Stimulated activated CD8-positive, alpha-beta memory T cell treated with anti-CD3 and anti-CD28 coated beads, Interleukin-7, amount 100 ng/mL, for 24 hours (primary cell): ENCODE measurements at places on chromosomes 7 and 10.

DNA sequence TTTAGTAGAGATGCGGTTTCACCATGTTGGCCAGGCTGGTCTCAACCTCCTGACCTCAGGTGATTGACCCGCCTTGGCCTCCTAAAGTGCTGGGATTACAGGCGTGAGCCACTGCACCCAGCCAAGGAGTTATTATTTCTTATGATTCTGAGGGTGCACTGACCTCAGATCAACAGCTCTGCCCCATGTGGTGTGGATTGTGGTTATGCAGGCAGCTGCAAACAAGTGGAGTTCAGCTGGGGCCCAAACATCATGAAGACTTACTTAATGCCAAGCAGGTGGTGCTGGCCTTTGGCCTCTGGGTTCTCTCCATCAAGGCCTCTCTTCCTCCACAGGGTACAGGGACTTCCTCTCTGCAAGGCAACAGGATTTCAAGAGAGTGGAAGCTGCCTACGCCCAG, 45.1 kb upstream of the OPTN start:
- DNase-seq = no peak

DNA sequence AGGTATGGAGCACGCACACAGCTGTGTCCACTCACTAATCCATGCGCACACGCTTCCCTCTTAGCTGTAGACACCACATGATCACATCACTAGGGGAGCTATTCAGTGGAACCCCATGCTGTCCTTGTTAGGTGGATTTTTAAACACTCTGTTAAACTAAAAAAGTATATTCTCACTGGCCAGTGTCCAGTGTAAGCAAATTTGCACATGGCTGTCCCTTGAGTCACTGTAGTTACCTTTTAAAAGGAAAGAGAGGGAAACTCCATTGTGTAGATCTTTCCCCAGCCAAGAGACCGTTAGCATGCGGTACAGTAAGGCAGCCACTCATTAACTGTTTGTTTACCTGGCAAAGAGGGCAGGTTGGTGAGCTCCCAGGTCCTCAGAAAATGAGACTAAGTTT, 81.6 kb upstream of the INSYN2A start:
- no peak for DNase-seq

DNA sequence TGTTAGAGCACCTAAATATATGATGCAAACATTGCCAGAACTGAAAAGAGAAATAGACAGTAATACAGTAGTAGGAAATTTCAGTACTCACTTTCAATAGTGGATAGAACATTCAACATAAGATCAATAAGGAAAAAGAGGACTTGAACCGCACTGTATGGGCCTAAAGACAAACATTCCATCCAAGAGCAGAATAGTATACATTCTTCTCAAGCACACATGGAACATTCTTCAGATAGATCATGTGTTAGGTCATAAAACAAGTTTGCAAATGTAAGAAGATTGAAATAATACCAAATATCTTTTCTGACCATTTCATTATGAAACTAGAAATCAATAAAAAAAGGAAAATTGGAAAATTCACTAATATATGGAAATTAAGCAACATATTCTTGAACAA, 185.4 kb upstream of the FOXP2 start:
- DNase-seq = no peak

GRCh38 chr10:115957012-115957399, 316.0 kb downstream of the GFRA1 start:
- DNase-seq = no peak

DNA sequence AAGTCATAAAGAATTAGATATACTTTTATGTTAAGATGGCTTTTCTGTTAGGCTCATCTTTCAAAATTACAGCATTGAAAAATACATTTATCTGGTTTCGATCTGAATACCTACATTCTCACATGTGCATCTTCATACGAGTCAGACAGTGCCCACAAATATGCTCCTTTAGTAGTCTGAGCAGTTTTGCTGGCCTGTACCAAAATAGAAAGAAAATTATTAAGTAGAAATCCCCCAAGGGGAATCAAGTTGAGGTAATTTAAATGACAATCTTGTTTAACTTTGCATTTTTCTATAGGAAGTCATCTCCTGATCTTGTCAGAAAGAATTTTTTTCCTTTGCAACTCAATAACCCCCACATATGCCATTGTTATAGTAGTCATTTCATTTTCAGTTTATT, 287.4 kb upstream of the SEMA3D start:
- DNase-seq = no peak

DNA sequence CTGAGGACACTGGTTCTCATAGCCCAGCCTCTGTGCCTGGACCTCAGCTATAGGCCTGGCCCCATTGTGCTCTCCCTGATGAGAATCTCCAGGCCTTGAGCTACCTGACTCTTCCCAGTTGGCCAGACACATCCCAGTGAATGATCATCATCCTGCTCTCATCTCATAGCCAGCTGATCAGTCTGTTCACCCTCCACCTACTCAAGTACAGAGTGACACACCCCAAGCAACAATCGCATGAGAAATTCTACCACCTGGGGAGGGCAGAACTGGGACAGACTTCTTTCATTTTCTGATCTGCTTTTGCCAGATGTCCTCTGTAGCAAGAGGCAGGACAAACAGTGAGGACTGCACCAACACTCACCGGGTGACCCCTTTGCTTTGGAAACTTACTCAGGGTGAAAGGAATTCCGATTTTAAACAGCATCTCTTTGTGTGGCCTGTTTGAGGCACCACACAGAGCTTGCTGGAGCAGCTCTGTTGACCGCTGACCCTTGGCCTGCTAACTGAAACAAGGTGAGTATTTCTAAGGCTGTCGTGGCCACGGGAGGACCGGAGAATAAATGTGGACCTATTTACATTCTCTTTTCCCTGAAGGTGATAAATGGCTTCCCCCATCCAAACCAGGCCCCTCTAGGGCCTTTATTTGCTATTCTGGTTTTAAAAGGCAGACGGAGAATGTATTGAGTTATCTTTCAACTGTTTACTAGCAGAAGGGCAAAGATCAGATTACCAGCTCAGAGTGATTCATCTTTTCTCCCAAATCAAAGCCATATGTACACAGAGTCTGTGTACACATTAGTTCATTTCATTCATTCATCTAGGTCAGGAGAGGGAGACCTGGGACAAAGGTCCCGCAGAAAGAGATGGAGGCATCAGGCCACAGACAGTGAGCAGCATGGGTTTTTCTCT, 181.4 kb upstream of the TNS3 start:
- no peak for DNase-seq

DNA sequence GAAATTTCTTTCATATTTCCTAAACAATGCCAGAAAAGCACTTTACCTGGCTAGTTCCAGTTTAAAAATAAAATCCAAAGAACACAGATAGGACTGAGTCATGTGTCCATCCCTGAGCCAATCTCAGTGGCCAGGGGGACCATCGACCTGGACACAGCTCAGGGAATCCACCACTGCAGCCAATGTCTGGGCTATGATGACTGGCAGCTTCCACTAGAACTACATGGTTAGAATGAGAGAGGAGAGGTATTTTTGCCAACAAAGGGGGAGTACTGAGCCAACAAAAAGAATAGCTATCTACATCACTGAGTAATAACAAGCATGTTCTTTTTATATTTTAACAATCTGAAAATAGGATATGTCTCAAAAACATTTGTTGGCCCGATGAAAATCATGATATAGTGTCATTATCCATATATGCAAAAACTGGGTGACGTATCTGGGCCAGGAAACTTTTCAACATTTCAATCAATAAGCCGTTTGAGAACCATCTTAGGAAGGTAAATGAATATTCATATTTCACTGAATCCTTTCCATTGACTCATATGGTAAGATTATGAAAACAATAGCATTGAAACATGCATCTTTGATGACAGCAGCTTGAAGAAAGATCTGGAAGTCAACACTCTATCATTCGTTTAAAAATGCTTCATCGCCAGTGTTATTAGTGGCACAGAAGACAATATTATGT, 104.0 kb downstream of the TPK1 start:
- no peak for DNase-seq

- no peak for DNase-seq
Observed at GRCh38 chr7:39413636-39414223, 152.5 kb upstream of the YAE1 start.

- peak; percentile 28 for DNase-seq
Observed at GRCh38 chr10:99658622-99659030, 683 bp upstream of the ENTPD7 start.

DNA sequence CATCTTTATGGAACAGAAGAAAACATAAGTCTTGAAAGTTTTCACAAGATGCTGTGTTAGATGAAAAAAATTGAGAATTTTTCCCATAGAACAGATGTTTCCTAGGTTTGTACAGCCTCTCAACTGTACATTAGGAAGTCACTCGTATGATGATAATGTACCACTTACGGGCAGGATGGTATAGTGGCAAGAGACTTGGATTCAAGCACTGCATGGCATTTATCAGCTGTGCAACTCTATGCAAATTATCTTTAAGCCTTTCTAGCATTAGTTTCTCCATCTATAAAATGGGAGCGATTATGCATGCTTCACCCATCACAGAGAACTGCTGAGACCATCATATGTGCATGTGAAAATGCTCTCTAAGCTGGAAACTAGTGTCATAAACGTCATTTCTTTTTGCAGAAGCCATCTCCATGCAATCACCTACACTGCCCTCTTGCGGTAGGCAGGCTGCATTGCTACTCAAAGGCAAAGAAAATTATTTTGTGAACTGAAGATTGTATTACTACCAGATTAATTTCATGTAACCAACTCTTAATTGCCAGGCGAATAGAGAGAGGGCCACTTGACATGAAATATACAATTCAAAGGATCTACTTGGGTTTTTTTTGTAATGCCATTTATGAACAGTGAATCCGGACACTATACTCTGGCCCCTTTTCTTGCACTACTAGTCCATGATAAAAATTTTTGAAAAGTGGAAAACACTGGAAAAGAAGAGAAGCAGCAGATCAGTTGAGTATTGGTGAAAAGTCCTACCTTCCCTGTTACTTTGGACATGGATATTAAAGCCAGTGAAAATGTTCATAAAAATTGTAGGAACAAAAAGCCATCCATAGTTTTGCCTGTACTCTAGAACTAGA, 102.3 kb downstream of the JAZF1 start:
- peak; percentile 13 for DNase-seq

DNA sequence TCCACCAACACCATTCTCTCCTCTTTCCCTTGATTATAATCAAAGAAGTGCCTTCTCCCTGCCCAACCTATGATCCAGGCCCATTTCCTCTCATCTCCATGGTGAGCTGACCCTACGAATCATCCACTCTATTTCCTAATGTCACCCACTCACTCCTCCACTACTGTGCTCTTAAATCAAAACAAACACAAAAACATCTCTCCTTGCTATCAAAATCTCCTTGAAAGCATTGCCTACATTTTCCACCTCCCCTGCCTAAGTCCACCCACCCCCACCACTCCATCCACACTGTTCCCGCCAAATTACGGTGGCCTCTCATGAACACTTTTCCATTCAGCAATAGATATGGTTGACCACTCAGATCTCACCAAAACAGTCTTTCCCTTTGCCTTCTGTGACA, 5.3 kb downstream of the DYDC1 start:
- DNase-seq = no peak

DNA sequence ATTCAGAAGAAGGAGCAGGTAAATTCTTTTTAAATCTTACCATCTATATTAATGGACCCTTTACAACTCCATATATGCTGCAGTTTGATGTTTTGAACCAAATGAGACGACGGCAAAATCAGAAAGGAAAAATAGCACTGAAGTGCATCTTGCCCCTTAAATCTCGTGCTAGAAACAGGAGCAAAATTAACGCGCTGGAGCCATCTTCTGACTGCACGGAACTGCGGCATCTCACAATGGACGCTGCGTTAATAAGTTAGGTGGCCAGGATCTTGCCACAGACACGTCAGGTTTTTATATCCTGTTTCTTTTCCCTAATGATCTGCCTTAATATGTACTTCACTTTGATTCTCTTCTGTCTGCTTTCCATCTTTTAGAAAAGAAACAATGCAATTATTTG, 354.5 kb downstream of the TFEC start:
- no peak for DNase-seq

- DNase-seq = no peak
Observed at GRCh38 chr7:66741710-66742049, 1.1 kb downstream of the RABGEF1 start.

DNA sequence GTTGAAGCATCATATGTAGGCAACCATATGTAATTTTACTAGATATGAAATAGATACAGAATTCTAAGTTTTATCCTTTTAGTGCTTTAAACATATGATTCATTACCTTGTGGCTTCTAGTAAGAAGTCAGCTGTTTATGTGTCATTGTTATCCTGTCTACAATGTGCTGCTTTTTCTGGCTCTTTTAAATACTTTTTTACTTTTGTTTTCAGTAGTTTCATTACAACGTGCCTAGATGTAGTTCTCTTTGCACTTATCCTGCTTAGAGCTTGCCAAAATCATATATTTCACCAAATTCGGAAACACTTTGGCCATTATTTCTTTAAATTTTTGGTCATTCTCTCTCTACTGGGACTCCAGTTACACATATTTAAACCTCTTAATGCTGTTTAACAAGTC, 26.4 kb downstream of the YAE1 start:
- no peak for DNase-seq

DNA sequence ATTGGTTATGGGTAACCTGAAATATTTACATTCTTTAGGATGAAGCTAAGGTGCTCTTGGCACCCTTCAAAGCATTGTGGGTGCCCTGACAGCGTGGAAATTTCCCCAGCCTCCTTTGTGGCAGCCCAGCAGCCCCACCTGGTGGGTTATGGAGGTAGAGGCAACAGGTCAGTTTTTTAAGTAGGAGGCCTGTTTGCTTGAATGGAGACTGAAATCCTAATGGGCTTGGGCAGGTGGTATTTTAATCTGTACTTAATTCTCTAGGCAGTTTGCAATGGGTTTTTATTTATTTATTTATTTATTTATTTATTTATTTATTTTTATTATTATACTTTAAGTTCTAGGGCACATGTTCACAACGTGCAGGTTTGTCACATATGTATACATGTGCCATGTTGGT, 139.4 kb downstream of the EPC1 start:
- DNase-seq = peak; percentile 37

DNA sequence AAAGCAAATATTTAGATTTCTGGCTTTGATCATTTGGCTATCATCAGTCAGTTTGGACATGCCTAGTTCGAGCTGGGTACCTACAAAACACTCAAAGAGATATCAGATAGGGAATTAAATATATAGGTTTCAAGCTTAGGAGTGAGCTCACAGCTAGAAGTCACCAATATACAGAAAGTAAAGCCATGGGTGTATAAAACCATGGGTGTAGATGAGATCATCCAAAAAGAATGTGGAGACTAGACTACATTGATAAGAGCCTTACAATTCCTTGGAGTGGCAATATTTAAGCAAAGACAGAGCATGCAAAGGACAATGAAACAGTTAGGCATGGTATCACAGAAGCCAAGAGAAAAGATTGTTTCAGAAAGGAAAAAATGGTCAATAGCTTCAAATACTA, 7.2 kb upstream of the RALA start:
- no peak for DNase-seq

GRCh38 chr7:116963234-116963633, 9.9 kb downstream of the ST7 start:
- DNase-seq = no peak

GRCh38 chr7:128453836-128454804, 1.6 kb upstream of the HILPDA start:
- no peak for DNase-seq
